ENCODE measurements at places on chromosomes 3 and 15.

- DNase-seq, result no peak
Observed at GRCh38 chr3:90080988-90081387, 973.6 kb downstream of the EPHA3 start.

GRCh38 chr3:46097691-46098241, 70.5 kb upstream of the XCR1 start:
- no peak for DNase-seq

GRCh38 chr15:69570454-69570853, 117.8 kb downstream of the RPLP1 start:
- DNase-seq, result no peak

GRCh38 chr3:172846103-172846561, 95.6 kb downstream of the ECT2 start:
- DNase-seq, result no peak

- no peak for DNase-seq
Observed at GRCh38 chr3:170059447-170059846, 21.7 kb downstream of the GPR160 start.

GRCh38 chr15:80834402-80834801, 55.2 kb downstream of the CEMIP start:
- no peak for DNase-seq

- DNase-seq, result no peak
Observed at GRCh38 chr3:187799942-187800641, 54.8 kb upstream of the BCL6 start.

GRCh38 chr3:123739106-123739505, 145.0 kb downstream of the MYLK start:
- no peak for DNase-seq

- DNase-seq, result no peak
Observed at GRCh38 chr3:72270072-72270681, 485.2 kb upstream of the PROK2 start.

DNA sequence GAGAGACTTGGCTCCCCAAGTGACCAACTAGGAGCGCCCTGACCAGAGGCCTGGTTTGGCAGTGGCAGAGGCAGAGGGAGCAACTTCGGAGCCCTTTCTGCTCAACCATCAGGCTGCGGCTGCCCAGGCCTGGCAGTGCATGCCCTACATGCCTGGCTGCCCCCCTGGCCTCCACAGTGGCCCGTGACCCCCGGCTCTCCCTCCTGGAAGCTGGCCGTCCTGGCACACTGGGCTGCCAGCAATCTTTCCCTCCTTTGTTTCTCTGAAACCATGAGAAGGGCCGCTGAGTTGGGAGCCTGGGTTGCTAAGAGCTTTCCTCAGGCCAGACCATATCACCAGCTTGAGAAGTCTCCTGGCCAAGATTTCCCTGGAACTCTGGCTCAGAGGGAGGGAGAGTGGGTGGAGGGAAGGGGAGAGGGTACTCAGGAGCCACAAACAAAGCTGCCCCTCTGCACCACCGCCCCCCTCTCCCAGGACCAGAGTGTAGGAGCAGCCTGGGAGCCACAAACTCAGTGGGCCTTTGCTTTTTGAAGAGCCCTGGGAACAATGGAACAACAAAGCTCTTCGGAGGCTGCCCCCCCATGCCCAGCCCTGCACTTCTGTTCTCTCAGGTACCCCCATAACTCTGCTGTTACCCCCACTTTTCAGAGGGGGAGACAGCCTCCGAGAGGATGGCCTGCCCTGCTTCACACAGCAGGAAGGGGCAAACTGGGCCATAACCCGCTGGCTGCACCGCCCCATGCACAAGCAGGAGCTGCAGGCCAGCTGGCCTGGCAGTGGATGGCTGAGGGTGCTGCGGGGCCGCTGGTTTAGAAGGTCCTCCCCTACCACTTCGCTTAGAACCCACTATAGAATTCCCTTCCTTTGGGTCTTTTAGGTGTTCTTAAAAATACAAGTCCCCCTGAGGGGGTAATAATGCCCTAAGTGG, 11.3 kb downstream of the CORO2B start:
- no peak for DNase-seq

- no peak for DNase-seq
Observed at GRCh38 chr3:33256249-33256648, 21.0 kb upstream of the FBXL2 start.

- DNase-seq, result no peak
Observed at GRCh38 chr15:98124581-98124980, 164.1 kb downstream of the ARRDC4 start.

- DNase-seq, result no peak
Observed at GRCh38 chr3:125146626-125147490, 65.7 kb downstream of the SLC12A8 start.

GRCh38 chr3:177652556-177653291, 455.4 kb upstream of the TBL1XR1 start:
- no peak for DNase-seq

DNA sequence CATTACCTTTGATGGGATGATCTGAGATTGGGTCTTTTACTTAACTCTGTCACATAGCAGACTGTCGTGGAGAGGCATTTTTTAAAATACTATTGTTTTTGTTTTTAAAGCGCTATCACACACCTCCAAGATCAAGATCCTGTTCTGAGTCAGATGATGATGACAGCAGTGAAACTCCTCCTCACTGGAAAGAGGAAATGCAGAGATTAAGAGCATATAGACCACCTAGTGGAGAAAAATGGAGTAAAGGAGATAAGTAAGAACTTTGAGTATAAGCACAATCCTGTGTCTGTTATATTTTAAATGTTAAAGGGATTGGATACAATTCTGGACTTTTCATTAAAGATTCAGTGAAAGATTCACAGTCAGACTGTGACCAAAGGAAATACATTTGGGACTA, 18.4 kb upstream of the ZBTB47 start:
- DNase-seq, result no peak

Measured in NCI-H345 (cell line).